ENCODE measurements at places on chromosomes 1 and 21.

- DNase-seq, result no peak
These were observed 19.4 kb downstream of the COL6A1 start for GRCh38 chr21:46000731-46001641.

GRCh38 chr1:71080230-71080738, 551 bp downstream of the ZRANB2 start:
- DNase-seq, result peak; percentile 28

DNA sequence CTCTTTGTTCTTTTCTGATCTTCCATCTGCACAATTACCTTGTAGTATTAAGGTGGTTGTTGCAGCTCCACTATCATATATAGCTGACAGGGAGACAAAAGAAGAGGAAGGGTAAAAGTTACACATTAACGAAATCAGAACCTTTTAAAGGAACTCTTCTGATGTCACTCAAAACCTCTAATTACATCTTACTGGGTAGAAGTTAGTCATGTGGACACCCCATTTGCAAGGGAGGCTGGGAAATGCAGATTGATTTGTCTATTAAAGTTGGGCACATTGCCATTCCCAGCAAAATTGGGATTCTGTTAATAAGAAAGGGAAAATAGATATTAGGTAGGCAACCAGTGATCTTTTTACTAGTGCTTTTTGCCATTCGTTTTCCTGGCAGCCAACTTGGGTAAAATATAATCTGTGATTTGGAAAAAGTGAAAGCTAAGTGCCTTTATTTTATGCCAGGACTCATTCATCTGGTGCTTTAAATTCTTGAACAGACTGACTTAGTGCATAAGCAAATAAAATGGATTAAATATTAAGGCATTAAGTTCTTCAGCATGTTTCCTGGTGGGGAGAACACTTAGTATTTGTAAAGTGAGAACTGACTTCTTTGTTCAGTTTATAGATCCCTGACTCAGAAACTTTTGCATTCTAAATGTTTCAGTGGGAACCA, 71.3 kb downstream of the DNM3 start:
- no peak for DNase-seq

DNA sequence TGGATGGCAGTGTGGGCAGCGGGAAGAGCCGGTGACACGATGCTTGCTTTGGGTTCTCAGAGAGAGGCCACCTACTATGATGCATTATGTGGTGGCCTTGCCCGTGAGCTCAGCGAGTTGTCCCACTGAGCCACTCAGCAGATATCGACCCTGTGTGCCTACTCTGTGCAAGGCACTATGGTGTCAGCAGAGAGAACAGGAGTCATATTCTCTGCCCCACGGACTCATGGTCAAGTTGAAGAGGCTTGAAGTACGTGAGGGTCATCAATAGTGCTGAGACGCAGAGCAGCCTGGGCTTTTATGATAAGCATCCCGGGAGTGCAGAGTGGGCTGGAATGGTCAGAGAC, 466.2 kb downstream of the CAMTA1 start:
- DNase-seq, result no peak

DNA sequence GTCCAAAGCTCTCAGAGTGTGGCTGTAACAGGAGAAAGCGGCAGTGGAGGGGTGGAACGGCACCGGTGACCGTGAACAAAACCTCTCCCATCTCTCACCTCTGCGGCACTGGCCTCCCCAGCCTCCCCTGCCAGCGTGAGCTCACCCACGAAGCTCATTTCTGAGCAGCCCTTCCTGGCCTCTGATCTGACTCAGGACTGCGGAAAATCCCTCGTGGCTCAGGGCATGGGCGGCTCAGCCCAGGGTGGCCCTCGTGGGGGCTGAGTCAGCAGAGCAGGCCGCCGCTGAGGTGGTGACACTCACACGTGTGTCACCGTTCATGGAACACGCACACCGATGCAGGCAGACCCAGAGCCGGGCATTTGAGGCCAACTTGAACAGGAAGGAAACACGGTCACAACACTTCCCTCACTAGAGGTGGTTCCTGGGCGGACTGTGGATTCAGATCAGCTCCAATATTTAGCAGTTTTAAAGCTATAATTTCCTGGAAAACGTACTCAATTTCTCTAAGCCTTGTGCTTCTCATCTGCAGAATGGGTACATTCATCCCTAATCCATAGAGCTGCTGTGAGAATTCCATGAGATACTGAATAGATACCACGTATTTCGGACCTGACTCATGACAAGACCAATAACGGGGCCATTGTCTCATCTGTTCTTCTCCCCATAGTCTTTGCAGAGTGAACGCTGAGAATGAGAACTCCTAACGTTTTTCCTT, 115.0 kb upstream of the TMPRSS2 start:
- peak; percentile 20 for DNase-seq

DNA sequence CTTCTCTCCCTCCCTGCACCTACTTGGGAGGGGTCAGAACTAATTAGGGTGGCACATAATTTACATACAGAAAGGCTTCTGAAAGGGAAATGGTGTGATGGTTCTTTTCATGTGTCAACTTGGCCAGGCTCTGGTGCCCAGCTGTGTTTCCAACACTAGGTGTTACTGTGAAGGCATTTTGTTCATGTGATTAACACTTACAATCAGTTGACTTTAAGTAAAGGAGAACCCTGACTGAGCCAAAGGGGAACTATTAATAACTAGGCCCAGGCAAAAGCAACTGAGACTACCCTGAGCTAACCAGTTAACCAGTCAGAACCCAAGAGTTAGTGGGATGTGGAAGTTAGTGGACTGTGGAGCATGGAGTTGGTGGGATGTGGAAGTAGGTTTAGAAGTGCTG, 114.9 kb downstream of the SEC16B start:
- no peak for DNase-seq

DNA sequence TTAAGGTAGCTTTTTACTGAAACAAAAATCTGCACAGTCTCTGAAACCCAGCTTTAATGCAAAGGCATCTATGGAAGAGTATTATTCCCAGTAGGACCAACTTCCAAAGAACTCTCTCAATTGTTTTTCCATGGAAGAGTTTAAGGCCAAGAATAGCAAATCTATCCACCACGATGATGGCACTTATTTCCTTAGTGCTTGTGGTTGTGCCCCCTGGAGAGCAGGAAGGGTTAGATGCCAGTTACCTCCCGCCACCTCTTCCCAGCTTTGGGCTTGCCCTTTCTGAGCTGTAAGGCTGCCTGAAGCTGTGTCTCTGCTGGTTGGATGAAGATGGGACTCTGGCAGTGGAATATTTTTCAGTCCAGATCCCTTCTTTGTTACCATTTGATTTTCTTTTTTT, 4.8 kb upstream of the ATP1A1 start:
- no peak for DNase-seq

- no peak for DNase-seq
These were observed 993 bp upstream of the DSCAM start for GRCh38 chr21:40847951-40848350.

GRCh38 chr1:85407746-85408377, 57.1 kb downstream of the DDAH1 start:
- no peak for DNase-seq

- no peak for DNase-seq
These were observed 296.8 kb downstream of the PBX1 start for GRCh38 chr1:164855716-164856329.

DNA sequence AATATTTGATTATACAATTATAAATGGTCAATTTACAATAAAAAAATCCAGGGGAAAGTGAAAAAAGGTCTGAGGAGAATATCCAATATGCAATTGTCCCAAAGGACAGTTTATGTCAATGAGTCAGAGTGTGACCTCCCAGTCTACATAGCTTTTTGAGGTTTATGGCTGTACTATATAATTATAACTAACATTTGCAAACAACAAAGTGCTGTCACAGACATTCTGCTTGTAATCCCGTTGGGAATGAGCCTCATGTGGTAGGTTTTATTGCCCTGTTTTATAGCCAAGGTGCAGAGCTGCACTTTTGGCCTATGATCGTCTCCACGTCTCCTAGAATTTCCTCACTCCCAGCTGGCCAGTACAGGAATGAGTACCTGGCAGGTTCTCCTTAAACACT, 103.8 kb downstream of the ADSS2 start:
- DNase-seq, result no peak

DNA sequence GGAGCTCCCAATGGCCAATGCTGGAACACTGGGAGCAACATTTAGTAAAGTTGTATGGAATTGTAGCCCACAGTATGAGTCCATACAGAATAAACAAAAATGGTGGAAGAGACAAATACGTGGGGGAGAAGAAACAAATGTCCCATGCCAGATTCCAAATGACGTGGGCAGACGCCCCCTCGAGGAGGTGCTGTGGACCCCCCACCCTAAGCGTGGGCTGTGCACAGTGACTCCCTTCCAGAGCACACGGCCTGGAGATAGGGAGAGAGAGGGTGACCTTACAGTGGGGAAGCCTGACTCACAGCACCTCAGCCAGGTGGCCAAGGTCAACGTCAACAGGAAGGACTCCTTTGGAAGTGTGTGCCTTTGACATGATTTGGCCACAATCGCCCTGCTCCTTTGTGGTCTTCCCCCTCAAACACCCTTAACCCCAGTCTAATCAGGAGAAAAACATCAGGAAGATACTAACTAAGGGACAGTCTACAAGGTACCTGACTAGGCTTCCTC, 13.7 kb upstream of the PDE9A start:
- no peak for DNase-seq

GRCh38 chr21:26513212-26513611, 59.9 kb downstream of the CYYR1 start:
- peak; percentile 45 for DNase-seq
